ENCODE measurements at places on chromosomes 11 and 22. TPM values are rescaled to one million over a fixed set of nuclear protein-coding genes. Genes with fewer than 3 reads are reported as not detected.

The ESAM gene
- total RNA-seq: 1.7 TPM

The CHADL gene
- 0.20 TPM for total RNA-seq

The SPI1 gene
- total RNA-seq: 0.20 TPM

The IGF2 gene
- total RNA-seq: 0.31 TPM

The FAU gene
- total RNA-seq: 983 TPM

The APOL6 gene
- 23.5 TPM for total RNA-seq

The DMC1 gene
- 10.8 TPM for total RNA-seq

The DEFB131B gene
- not detected for total RNA-seq

The KRTAP5-1 gene
- total RNA-seq: not detected

The UBASH3B gene
- total RNA-seq: 11.6 TPM

The C11orf91 gene
- not detected for total RNA-seq

The PPME1 gene
- 73.9 TPM for total RNA-seq

The RCE1 gene
- total RNA-seq: 22.2 TPM

The ABCC8 gene
- total RNA-seq: not detected

The GAS2L1 gene
- 1.5 TPM for total RNA-seq

The CALCA gene
- not detected for total RNA-seq

The DEPDC7 gene
- total RNA-seq: 5.5 TPM

The TAGLN gene
- total RNA-seq: 1.5 TPM

The OR52N4 gene
- 0.41 TPM for total RNA-seq

Measured in activated naive CD4-positive, alpha-beta T cell treated with anti-CD3 and anti-CD28 coated beads, Interleukin-2, amount 50 U/mL, for 72 hours (primary cell).